ENCODE measurements at places on chromosomes 5 and 9.

GRCh38 chr5:122377026-122377425 lies 65.0 kb downstream of the SNCAIP start:
- DNase-seq = no peak

DNA sequence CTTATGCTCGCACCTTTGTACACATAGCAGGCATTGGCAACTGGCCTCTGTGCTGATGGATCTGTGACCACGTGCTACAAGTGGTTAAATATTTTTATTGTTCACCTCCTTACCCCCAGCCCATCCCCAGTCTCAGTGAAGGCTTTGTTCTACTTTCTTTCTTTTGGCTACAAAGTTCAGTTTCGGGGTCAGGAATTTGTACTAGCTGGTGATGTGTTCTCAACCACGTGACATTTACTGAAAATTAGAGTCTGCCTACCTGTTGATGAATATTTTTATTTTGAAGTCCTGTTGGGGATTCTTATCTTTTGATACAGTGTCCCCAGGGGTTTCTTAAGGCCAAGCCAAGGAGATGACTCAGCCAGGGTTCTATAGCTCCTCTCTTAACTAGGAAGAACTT lies 47.8 kb downstream of the C9orf57 start:
- DNase-seq = no peak

- DNase-seq = no peak
Measured at GRCh38 chr5:150510460-150511263, 2.7 kb downstream of the NDST1 start.

GRCh38 chr5:137754961-137755762 lies 999 bp upstream of the HNRNPA0 start:
- DNase-seq = no peak

DNA sequence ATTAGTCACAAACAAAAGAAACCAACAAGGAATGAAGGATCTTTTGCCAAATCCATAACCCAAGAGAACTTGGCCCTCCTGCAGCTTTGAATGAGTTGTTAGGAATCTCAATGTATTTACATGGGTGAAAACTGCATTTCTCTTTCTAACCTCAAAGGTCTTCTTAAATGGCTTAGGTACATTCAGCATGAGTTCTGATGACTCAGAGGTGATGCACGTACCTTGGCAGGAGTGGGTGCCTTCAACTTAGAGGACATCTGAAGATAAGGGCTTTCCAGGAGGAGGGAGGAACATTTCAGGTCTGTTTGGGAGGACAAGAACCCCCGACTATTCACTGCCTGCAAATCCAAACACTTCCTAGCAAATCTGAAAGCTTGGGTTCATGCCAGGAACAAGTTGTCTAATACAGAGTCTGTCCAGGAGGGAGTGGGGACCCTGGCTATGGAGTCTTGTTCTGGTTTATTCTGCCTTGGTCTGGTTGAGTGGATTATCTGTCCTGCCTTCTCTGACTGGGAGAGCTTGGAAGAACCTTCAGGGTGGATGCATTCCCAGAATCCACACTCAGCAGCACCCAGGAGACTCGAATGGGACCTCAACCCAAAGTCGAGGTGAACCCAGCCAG lies 65.7 kb downstream of the IRX2 start:
- no peak for DNase-seq

GRCh38 chr5:113344973-113345940 lies 89.5 kb downstream of the TSSK1B start:
- DNase-seq = no peak

GRCh38 chr5:109668668-109669422 lies 20.9 kb upstream of the MAN2A1 start:
- DNase-seq = no peak
